ENCODE measurements at places on chromosomes 11 and 22.

DNA sequence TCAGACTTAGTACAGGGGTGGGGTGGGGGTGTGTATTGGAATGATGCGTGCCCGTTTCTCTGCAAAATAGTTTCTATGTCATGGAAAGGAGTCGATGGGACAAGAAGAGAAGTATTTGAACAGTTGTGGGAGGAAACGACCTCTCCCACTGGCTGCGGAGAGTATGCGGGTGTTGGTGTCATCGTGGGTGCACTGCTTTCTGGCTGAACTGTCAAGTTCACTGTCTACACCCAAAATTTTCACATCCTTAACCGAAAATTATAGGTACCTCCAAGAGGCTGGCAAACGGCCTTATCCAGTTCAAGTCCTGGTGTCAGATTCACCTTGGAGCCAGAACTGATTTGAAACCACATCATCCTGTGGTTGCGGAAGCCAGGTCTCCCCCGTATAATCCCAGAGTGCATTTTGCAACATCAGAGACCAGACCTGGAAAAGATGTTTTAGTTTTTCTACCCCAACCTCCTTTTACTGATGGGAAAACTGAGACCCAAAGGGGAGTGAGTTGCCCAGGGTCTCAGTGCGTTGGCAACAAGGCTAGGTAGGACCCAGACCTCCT is 497 bp upstream of the SSRP1 start:
- no peak for DNase-seq

DNA sequence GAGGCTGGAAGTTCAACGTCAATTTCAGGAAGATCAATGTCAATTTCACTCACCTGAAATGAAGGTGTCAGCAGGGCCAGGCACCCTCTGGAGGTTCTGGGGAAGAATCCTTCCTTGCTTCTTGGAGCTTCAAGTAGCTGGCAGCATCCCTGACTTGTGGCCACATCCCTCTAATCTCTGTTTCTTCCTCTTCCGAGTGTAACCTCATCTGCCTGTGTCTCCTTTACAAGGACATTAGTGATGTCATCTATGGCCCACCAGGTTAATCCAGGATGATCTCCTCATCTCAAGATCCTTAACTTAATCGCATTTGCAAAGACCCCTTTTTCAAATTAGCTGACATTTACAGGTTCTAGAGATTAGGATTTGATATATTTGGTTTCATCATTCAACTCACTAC is 240.8 kb upstream of the MTNR1B start:
- no peak for DNase-seq

DNA sequence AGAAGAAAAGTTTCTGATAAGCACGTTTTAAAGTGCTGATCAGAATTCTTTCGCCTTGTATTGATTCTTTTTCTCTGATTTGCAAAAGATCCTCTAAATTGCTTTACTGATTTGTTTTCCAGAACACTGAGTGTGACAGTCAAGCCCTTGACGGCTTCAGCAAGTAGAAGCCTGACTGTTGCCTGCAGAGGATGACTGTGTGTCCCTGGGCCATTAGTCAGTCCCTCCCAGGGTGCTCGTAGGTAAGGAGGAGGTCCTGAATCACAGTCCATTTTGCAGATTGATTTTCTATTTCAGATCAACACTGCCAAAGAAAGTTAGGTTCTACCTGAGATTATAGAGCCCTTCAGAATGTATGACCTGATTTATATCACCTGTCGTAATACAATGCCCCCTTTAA is 38.6 kb upstream of the POGLUT3 start:
- DNase-seq, result no peak

DNA sequence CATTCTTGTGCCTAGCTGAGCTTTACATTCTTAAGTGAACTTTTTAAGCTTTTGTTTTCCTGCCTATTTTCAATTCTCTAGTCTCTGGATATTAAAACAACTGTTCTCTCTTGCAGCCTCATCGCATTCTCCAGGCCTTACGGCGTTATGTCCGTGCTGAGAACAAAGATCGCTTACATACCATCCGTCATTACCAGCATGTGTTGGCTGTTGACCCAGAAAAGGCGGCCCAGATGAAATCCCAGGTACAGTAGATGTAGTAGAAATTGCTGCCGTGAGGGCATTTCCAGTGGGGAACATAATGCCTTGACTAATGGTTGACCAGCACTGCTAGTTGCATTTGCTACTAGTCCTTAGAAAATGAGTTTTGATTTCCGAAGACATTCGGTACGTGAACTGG is 29.7 kb upstream of the ST14 start:
- no peak for DNase-seq

Measured in NCI-H1092 (cell line).